ENCODE measurements at places on chromosomes 6 and 20.

DNA sequence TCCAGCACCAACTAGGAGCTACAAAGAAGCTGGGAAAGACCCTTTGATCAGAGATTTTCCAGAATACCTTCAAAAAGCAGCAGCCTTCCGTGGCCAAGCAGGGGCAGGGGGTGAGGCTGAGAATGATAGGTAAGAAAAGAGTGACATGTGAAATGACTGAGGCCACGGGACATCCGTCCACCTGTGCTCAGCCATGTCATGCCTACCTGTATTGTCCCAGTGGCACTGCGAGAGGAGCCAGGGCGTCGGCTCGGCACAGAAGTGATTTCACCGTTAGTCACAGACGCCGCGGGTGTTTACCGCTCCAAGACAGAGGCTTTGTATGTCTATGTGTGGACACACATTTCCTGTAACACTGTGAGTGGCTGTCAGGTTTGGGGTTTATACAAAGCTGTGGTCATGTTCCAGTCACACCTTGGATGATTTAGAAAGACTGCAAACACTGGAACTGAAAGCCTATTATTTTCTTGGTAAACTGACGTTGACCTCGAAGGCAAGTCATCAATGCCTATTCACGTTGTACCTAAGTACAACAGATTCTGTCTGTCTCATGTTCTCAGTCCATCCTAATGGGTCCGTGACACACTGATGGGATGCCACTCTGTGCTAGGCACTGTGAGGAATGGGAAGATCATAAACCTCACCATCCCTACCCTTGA is 32.1 kb upstream of the JAG1 start:
- DNase-seq: peak; percentile 90

DNA sequence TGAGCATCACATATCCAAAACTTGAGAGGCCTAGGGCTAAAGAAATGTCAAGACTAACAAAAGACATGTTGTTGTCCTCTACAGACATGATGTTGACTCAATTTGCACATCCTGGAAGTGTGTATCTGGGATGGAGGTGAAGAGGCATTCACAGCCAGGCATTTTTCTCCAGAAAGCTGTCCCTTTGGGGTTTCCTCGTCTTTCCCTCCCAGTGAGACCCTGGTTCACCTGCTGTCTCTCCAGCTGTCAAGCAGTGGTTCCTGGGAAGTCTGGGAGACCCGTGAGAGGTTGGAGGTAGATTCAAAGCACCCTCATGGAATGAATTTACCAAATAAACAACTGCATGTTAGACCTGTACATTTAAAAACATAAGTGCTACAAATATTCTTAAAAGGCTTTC is 32.1 kb downstream of the BACH2 start:
- no peak for DNase-seq

GRCh38 chr6:74357321-74357720 is 661.3 kb downstream of the CD109 start:
- DNase-seq: no peak

DNA sequence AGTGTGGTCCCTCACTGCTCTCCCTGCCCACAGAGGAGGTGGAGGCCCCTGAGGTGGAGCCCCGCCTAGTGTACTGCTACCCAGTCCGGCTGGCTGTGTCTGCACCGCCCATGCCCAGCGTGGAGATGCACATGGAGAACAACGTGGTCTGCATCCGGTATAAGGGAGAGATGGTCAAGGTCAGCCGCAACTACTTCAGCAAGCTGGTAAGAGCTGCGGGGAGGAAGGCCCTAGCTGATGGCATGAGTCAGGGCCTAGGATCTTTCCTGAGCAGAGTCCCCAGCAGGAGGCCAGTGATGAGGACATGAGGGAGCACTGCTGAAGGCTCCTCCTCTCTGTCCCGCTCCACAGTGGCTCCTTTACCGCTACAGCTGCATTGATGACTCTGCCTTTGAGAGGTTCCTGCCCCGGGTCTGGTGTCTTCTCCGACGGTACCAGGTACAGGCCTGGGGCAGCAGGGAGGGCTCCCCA is 11.2 kb downstream of the PCIF1 start:
- DNase-seq: no peak

DNA sequence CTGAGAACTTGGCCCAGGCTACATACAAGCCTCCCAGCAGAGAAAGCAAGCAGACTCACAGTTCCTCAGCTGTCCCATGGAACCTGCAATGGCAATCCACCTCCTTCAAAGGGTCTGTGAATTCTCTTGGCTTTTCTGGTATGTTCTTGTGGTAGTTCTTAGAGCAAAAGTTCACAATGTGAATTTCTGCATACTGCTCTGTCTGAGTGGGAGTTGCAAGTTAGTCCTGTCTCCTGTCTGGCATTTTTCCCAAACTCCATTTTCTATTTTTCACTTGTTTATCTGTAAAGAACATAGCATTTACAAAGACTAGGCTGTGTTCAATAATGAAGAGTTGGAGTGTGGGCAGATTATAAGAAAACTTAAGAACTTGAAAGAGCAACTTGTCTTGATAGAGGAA is 269.9 kb downstream of the BCKDHB start:
- DNase-seq: no peak

- DNase-seq: peak; percentile 78
These were observed 46.6 kb downstream of the CDH22 start for GRCh38 chr20:46261456-46262253.

DNA sequence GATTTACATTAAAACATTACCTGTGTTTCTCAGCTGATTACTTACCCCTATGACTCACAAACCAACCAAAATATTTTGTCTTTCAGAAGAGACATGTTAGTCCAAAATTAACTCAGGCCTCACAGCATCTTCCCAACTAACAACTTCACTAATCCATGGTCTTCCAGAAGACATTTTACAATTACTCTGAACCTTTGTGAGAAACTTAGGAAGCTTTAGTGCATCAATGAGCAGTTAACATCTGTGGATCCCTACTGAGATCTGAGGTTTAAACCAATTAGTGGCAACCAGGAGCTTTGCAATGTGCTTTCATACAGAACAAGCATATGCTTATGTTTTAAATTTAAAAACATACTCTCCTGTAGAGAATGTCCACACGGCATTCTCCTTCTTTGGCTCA is 269.7 kb downstream of the UBE3D start:
- no peak for DNase-seq

DNA sequence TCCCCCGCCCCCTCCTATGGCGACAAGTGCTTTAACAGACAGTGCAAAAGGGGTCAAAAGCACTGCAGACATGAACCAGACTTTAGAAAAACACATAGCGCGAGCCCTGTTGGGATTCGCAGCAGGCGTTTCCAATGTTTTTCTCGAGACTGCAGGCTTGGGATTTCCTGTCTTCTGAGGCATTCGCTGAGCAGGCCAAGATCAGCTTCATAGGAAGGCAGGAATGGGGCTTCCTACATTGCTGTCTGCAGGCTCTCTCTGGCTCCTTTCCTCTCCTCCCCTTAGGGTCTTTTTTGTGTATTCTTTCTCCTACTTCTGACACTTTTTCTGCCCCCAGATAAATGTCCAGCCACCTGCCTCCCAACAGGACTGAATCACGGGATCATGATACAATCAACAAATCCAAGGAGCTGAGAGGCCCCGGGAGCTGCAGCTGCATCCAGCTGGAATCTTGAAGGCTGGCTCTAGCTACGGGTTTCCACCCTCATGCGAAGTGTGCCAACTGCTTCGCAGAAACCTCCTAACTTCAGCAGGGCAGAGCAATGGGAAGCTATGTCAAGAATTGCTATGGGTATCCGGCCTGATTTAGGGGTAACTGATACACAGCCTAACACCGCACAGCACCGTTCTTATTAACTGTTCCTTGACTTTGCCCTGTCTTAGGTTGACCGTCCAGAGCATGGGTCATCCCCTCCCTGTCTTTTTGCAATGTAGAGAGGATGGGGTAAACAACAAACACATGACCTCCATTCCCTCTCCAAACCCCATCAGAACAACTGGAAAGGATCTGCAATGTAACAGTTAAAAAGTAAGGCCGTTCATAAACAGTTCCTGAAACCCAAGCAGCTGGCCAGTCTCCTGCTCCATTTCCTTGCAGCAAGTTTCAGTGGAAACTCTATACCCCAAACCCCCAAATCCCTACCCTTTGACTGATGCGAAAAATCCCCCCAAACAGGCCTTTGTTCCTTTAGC is 31.5 kb downstream of the SNX5 start:
- no peak for DNase-seq

DNA sequence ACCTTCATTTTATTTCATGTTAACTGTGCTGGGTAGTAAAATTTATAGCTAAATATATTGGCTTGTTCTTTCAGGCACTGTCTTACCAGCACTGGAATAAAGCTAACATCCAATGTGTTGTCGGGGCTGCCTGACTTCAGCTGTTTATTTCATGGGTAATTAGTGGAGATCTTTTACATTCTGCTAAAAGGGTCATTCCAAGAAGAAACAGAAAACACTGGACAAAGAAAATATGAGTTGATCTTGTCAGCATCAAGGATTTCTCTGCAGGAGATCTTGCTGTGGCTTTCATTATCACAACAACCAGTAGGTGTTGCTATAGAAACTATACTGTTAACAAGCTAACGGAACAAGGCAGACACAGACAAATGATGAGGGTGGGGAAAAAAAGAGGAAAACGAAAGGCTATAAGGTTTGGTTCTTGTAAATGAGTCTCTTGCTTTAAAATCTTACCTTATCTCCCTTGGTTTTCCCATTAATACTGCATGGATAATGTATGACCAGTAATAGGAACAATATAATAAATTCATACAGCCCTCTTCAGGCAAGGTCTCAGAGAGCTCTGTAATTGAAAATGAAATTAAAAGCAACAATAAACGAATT is 206.8 kb downstream of the SIM1 start:
- DNase-seq: peak; percentile 85

GRCh38 chr6:55011034-55011433 is 163.3 kb upstream of the HCRTR2 start:
- peak; percentile 11 for DNase-seq

- no peak for DNase-seq
These were observed 190.6 kb downstream of the MANEA start for GRCh38 chr6:95767897-95768463.

DNA sequence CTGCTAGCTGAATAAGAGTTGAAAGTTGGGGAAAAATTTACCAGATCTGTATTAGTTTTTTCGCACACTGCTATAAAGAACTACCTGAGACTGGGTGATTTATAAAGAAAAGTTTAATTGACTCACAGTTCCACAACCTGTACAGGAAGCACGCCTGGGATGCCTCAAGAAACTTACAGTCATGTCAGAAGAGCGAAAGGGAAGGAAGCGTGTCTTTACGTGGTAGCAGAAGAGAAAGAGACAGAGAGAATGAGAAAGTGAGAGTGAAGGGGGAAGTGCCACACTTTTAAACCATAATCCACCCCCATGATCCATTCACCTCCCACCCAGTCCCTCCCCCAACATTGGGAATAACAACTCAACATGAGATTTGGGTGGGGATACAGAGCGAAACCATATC is 79.6 kb downstream of the KHDC1L start:
- DNase-seq: no peak

GRCh38 chr6:151475653-151476523 is 17.9 kb upstream of the CCDC170 start:
- DNase-seq: peak; percentile 73

- peak; percentile 48 for DNase-seq
These were observed 114.4 kb upstream of the MAP3K7 start for GRCh38 chr6:90701146-90701781.

- no peak for DNase-seq
These were observed 62.7 kb upstream of the TRAF3IP2 start for GRCh38 chr6:111668410-111668809.

- no peak for DNase-seq
These were observed 58.6 kb downstream of the NOL4L start for GRCh38 chr20:32526541-32526940.

DNA sequence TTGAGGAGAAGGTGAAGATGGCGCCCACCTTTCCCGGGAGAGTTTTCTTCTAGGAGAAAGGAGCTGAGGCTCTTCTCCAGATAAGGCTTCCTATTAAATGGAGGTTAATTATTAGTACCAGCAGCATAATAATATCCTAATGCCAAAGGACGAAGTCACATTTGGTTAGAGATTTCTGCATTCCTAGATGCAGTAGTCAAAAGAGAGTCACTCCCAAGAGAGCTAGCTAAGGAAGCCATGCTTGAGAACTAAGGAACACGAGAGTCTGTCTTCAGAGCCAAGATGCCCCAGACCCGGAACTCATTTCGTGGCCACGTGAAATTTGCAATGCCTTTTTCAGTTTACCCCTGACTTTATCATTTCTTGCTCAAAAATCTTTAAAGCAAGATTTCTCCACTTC is 132.7 kb downstream of the TSHZ2 start:
- no peak for DNase-seq

DNA sequence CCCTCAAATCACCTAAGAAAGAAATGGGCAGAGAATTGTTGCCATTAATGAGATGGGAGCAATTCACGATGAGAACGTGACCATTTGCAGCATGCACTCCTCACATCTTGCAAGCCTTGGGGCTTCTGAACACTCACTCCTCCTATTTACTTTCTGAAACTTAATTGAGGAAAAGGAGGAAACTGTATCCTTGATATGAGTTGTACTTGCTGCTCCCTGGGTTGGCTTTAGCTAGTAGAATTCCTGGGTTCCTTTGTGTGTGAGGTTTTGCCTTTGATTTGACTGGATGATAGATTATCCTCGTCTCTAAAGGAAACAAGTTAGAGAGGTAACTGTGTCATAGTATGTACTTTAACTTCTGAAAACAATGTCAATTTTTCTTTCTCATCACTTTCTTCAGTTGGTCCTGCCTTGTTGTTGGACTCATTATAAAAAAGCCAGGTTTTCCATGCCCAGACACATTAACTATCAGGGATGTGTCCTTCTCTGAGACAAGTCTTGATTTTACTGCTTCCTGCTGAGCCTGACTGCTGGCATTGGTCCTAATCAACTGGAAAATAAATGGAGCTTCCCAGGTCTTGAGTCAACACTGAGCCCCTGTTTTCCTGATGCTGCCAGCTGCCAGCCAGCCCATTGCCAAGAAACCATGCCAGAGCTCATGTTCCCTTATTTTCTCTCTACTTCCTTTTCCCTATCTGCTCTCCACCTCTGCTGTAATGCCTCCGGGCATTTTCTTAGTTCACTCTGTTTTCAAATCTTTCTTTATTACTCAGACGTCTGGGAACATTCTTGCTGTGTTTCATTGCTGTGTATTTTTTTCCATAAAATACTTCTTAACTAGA is 6.0 kb upstream of the MRAP2 start:
- peak; percentile 99 for DNase-seq

- no peak for DNase-seq
These were observed 140.1 kb downstream of the BTBD3 start for GRCh38 chr20:12057778-12058177.

DNA sequence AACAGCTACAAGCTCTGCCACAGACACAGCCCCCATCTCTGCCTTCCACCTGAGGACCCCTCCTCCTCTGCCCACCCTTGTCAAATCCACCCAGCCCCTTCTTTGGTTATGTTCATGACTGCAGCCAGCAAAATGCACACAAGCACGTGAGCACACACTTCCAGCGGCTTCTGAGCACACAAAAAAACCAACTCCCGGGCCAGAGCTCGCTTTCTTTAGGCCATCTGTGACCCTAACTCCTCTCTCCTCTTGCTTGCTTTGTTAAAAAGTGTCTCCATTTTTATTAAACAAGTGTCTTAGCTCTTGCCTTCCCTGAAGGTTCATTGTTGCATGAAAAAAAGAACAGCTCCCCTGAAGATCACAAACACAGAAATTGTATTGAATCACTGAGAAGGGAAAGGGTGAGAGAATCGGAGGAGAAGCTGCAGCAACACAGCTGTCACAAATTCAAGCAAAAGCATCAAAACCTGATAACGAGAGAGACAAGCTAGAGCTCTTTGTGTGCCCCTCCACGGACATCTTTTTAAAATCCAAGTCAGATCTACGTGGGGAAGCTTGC is 142.1 kb downstream of the CD83 start:
- no peak for DNase-seq

- DNase-seq: no peak
These were observed 162.3 kb downstream of the UTRN start for GRCh38 chr6:144447472-144447871.

Measured in NCI-H69 (cell line).